ENCODE measurements at places on chromosomes 1 and 21.

- no peak for DNase-seq
Observed at GRCh38 chr1:2003541-2004131, at the start of gene CFAP74. TSS of gene CFAP74 (minus strand) at chr1:2003786. CDS start at chr1:1990956, 12,830 bp downstream.

GRCh38 chr1:38093569-38094520 is 47.3 kb upstream of the POU3F1 start:
- no peak for DNase-seq

DNA sequence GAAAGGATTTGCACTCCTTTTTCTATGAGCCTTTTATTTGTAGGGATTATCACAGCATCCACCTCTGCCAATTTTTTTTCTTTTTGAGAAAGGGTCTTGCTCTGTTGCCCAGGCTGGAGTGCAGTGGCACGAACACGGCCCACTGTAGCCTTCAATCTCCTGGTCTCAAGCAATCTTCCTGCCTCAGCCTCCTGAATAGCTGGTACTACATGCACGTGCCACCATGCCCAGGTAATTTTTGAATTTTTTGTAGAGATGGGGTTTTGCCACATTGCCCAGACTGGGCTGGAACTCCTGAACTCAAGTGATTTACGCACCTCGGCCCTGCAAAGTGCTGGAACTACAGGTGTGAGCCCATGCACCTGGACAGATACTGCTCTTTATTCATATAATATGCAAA is 2.1 kb downstream of the SAMSN1 start:
- no peak for DNase-seq

DNA sequence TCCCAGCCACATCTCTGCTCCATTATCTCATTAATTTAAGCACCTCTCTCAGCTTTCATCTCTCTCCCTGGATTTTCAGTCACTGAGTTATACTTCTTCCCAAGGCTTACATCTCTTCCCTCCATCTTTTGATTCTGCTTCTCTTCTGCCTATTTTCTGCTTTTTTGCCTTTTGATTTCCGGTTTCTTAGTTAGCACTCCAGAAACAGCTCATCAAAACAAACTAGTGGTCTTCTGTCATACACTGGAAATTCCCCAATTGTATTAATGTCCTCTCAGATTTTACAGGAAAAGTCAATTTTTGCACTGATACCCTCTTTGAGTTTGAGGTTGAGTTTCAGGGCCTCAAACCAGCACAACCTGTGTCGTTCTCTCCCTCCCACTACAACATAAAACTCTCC is 1.5 kb downstream of the LCE3E start:
- no peak for DNase-seq

- DNase-seq, result no peak
Observed at GRCh38 chr1:207805841-207806421, 54.1 kb downstream of the CD46 start.

GRCh38 chr1:207414606-207415108 is 39.5 kb upstream of the CR2 start:
- no peak for DNase-seq

GRCh38 chr1:29876902-29877301 is 640.6 kb downstream of the PTPRU start:
- no peak for DNase-seq

DNA sequence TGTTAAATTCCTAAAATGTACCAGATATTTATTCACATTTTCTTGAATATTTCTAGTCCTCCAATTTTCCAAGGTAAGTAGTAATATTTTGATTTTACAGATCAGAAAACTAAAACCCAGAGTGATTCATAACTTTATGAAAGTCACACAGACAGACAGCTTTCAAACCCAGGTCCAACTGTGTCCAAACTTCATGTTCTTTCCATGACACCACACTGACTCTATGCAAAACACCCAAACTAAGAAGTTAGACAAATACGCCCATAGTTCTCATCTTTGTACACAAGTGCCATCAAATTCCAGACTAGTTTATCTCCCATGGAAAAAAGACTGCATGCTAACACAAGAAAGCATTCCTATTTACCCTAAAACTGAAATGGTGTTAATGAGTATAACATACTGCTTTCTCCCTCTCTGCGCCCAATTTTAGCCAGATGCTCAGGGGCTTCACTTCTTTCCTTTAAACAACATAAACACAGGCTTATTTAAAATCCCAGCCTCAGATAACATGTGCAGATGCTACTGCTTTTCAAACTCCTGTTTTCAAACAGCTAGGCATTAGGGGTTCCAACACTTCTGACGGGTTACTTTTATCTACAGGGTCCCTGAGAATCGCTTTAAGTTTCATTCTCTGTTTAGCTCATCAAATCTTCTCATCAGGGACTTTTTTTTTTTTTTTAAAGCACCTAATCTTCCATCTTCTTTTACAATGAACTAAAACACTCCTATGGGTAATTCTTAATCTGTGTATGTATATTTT is 44.6 kb downstream of the WASF2 start:
- no peak for DNase-seq

GRCh38 chr1:76227621-76228020 is 153.1 kb downstream of the ST6GALNAC3 start:
- DNase-seq, result no peak

DNA sequence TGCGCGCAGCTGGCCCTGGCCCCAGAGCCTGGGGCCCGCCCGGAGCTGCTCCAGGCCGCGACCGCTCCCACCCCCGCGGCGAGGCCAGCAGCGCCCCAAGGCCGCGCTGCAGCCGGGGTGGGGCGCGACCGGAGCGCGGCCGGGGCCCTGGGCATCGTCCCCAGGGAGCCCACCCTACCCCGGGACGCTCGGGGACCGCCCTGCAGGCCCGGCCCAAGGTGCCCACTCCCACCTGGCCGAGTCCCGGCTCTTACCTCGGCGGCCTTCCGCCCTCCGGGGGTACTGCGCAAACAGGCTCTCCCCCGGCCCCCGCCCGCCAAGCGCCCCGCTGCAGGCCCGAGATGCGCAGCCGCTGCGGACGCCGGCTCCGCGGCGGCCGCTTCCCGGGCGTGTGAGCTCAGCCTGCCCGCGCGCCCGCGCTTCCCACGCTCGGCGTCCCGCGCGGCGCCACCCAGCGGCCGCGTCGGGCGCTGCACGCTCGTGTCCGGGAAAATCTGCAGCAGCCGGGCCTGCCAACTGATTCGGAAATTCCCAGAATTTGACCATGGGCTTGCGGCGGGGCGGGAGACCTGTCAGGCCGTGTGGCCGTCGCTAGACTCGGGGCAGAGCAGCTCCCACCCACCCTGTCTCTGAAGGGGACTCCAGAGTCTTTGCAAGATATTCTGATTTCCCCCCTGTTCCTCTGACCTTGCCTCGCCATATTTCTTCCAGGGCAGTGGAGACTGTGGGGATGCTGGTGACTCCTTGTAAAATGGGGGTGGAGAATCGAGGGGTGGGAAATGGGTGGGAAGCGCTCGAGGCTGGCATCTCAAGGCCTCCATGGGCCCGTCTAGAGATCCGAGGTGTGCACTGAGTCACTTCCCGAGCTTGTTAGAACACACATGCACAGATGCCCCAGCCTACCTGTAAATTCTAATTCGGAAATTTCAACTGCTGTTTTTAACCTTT is 41.9 kb downstream of the CD34 start:
- peak; percentile 60 for DNase-seq

GRCh38 chr1:99599678-99600175 is 46.2 kb upstream of the PALMD start:
- no peak for DNase-seq

- no peak for DNase-seq
Observed at GRCh38 chr1:244665771-244666217, 12.9 kb downstream of the DESI2 start.

DNA sequence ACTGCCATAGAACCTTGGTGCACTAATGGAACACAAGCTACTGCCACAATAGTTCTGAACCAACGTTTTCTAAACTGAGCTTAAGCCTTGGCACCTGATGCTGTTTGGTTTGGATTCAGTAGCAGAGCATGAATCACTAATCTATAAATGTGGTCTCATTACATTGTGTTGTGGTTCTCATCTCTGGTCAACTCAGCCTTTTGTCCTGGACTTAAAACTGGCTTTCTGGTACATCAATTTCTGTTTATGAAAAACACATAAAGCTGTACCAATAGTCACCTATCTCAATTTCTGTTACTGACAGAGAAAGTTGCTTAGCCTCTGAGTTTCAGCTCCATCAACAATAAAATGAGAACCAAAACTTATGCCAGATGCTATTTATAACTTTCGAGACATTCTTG is 197.5 kb upstream of the KIAA0040 start:
- no peak for DNase-seq

DNA sequence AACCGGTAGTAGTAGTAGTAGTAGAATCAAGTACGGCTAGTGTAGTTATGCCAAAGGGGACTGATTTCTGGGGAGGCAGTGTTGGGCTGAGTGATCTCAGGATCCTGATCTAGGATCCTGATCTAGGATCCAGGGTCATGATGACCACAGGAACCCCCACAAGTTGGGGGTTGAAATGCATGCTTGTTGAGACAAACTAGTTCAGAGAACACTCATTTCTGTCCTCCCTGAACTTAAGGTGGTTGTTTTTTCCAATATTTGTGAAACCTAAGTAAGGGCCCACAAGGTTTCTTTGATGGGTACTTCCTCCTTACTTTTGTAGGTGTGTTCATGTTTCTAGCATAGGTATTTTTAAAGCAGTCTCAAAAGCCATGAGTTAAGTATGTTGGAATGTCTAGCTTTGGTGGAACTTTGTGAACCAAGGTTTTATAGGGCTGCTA is 33.9 kb upstream of the PDC start:
- no peak for DNase-seq

DNA sequence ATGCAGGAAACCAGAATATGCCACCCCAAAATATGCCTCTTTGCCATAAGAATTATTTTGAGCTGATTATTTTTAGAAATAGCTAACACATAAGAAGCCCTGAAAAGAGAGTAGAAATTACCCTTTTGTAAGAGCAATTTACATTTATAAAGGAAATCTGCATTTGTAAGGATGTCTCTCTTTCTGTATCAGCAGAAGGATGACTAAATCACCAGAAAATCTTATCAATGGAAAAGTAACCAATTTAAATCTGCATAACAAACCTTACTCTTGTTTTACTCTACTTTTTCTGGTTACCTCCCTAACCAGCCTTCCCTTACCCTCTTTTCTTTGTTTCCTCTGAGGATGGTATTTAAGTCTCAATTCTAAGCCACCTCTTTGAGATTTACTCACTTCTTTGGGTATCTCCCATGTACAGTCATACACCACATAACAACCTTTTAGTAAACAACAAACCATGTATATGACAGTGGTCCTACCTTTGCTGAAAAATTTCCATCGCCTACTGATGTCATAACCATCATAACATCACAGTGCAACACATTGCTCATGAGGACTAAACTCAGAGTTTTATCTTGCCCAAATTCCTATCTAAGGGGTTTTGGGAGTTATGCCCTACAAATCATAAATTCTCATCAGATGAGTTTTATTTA is 126.6 kb upstream of the PLPPR4 start:
- no peak for DNase-seq

DNA sequence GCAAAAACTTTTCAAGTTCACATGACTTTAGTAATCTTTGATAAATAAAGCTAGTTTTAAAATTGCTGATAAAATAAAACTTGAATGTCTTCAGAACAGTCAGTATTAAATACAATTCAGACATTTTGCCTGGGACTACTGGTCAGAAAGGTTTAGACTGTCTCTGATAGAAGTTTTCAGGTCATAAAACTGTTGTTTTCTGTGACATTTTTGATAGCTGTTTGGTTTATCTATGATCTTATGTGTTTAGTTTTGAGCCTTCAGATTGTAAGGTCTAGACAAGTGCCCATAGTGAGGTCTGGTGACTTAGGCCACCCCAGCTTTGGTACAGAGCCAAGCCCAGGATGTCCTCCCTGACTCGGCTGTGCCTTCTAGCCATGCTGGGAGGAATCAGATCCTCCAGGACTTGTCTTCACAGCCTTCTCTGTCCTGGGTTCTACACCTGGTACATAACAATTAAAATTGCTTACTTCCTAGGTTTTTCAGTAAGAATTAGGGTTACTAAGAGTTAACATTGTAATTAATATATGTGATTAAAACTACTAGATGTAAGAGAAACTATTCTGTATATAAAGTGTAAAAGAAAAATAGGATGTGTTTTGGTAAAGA is 15.1 kb upstream of the DNAH14 start:
- no peak for DNase-seq

DNA sequence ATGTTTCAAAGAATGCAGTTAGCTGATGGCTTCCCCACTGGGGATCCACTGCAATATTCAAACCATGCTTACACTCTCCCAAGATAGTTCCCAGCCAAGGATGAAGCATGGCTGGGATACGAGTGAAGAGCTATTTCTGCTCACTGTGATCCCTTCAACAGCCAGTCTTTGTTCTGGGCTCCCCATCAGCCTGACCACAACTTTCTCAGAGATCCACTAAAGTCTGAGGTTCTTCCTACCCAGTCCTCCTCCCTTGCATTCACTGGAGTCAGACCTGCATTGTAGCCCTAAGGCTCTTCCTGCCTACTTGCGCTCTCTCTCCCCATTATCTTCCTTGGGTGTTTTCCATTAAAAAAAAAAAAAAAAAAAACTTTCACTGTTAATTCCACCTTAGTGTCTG is 101.4 kb downstream of the TTLL7 start:
- no peak for DNase-seq

- no peak for DNase-seq
Observed at GRCh38 chr1:42358791-42359190, 21.8 kb upstream of the RIMKLA start.

- DNase-seq, result no peak
Observed at GRCh38 chr1:46364612-46365011, 24.0 kb downstream of the NSUN4 start.

DNA sequence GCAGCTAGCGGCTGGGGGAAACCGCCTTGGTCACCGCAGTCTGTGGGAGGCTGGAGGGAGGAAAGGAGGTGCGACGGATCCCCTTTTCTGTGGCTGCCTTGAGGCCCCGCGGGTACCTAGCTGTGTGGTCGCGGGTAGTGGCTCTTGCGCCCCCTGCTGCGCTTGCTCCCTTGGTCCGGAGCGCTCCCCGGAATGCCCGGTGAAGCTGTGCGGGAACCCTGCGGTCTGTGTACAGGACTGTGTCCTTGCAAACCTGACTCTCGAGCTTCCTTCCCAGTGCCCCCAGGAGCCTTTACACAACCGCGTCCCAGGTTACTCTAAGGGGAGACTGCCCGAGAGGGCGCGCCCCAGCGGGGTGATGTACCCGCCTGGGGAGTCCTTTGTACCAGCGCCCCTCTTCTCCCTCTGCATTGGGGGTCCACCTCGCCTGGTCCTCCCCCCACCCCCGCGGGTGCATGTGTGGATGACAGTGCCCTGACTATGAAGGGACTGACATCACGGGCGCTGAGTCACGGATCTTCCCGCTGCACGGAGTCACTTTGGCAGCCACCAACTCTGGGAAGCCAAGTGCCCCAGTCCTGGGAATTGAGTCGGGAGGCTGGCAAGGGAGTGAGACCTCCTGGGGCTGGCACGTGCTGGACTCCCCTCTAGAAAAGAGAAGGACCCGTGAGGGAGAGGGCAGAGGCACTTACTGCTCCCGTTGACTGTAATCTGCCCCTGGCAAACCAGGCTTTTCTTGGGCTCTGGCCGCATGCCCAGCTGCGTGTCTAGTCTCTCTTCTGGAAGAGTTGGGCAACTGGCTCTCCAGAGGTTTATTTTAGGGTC is 816 bp downstream of the IL6R start:
- DNase-seq, result no peak

DNA sequence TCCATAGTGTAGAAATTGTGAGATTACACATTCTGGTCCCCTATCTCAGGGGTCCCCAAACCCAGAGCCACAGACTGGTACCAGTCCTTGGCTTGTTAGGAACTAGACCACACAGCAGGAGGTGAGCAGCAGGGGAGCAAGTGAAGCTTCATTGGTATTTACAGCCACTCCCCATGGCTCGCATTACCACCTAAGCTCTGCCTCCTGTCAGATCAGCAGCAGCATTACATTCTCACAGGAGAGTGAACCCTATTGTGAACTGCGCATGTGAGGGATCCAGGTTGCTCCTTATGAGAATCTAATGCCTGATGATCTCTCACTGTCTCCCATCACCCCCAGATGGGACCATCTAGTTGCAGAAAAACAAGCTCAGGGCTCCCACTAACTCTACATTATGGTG is 229.7 kb upstream of the IRF2BP2 start:
- DNase-seq, result no peak
